Peyer's patch (tissue), 4 donors: ENCODE measurements at places on chromosomes 2 and 18. TPM values are rescaled to one million over a fixed set of nuclear protein-coding genes. Genes with fewer than 3 reads are reported as not detected.

The UGT1A3 gene
- total RNA-seq, result not detected

The RIT2 gene
- not detected for total RNA-seq

The FBLN7 gene
- 7.4 TPM for total RNA-seq

The MC4R gene
- total RNA-seq, result not detected

The RRM2 gene
- total RNA-seq, result 6.7 TPM

The OBSL1 gene
- 17.4 TPM for total RNA-seq

The ELOA2 gene
- not detected for total RNA-seq

The IL36G gene
- not detected for total RNA-seq

The ATF2 gene
- total RNA-seq, result 48.9 TPM

The SIX2 gene
- not detected for total RNA-seq

The ANKRD29 gene
- 4.0 TPM for total RNA-seq

The FBXO48 gene
- 1.2 TPM for total RNA-seq

The ABCG8 gene
- total RNA-seq, result 15.2 TPM
